ENCODE measurements at places on chromosomes 4 and X.

GRCh38 chr4:41746440-41747229 lies 1.9 kb downstream of the PHOX2B start:
- H3K27ac ChIP-seq: no peak overlapping the region
- H3K4me1 ChIP-seq: peaks cover 8% of the 10 kb centered on the region
- H3K27me3 ChIP-seq: peaks cover 64% of the 10 kb centered on the region

DNA sequence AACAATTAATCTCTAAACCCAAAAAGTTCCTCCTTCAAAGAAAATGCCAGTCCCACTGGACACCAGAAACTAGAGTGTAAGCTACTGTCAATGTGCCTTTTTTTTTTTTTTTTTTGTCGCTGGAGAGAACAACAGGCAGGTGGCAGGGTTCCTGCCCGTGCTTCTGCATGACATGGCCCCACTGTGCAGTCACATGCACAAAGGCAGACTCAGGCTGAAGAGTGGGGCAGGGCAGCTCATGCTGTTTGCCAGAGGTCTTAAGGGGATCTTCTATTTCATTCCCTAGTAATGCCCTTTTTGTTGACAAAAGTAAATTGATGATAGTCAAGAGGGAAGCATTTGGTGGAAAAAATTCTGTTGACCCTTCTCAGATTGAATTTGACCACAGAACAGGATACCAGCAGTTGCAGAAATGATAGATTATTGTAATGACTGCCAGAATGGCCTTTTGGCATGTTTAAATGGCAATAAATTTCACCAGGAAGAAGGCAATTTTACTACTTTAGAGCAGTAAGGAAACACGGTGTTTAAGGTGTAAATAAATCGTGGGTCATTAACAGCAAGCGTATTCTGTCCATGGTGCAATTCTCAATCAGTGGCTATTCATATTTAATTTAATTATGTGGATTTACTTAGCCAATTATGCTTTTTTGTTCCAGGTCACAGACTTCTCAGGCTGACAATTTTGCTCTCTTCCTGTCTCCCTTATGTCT lies 80.9 kb downstream of the NKX6-1 start:
- H3K27me3 ChIP-seq: peaks cover 4% of the 10 kb centered on the region
- no peak for DNase-seq

DNA sequence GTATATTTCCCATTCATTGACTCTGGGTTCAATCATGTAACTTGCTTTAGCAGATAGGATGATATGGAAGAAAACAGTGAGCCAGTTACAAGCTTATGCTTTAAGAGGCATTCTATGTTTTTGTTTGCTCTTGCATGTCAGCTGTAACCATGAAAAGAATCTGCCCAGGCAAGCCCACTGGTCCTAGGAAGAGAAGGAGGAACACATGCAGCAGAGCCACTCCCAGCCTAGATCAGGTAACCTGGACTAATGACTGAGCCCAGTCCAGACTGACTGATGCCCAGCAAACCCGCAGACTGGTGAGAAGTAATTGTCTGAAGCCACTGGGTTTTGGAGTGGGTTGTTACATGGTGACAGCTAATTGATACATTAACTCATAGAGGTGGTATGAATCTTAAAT lies 167.9 kb downstream of the COL4A6 start:
- no peak overlapping the region for H3K27ac ChIP-seq
- no peak for DNase-seq
- no peaks in the 10 kb centered on the region for H3K36me3 ChIP-seq
- H3K27me3 ChIP-seq: peaks cover 2% of the 10 kb centered on the region

- no peak overlapping the region for H3K4me3 ChIP-seq
- no peaks in the 10 kb centered on the region for H3K27me3 ChIP-seq
- no peak overlapping the region for H3K27ac ChIP-seq
- H3K4me1 ChIP-seq: no peaks in the 10 kb centered on the region
Observed at GRCh38 chrX:119186763-119187162, 49.3 kb upstream of the PGRMC1 start.

- no peak overlapping the region for H3K27ac ChIP-seq
- H3K27me3 ChIP-seq: no peaks in the 10 kb centered on the region
- no peak for DNase-seq
- H3K36me3 ChIP-seq: no peaks in the 10 kb centered on the region
Observed at GRCh38 chr4:160745126-160745525, 1418.7 kb downstream of the FSTL5 start.

DNA sequence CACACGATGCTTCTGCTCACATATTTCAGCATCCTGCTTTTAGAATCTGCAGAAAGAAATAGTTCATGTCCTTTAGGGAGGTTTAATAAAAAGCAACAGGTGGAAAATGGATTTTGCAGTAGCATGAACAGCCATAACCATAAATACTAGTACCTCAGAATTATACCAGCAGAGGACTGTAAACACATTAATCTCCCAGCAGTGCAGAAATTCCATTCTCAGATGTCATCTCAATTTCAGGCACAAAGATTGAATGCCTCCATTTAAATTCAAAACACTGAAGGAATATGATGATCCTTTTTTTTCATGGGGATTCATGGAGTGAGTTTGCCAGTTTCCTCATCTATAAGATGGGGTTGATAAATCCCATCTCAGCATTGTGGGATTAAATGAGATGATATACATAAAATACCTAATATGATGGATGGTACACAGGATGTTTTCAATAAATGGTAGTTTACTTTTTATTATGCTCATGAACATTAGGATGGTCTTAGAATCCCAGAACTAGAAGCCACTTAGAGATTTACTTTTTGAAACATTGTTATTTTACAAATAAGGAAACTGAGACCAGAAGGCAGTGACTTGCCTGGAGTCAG lies 566 bp upstream of the LIMCH1 start:
- H3K27me3 ChIP-seq: peaks cover 4% of the 10 kb centered on the region
- H3K36me3 ChIP-seq: no peaks in the 10 kb centered on the region
- H3K4me1 ChIP-seq: no peaks in the 10 kb centered on the region
- no peak overlapping the region for H3K4me3 ChIP-seq
- H3K27ac ChIP-seq: no peak overlapping the region

- DNase-seq: no peak
- H3K36me3 ChIP-seq: no peaks in the 10 kb centered on the region
- H3K4me1 ChIP-seq: no peaks in the 10 kb centered on the region
- no peak overlapping the region for H3K27ac ChIP-seq
Observed at GRCh38 chr4:140854168-140854567, 98.0 kb upstream of the TBC1D9 start.

- no peaks in the 10 kb centered on the region for H3K27me3 ChIP-seq
- H3K27ac ChIP-seq: no peak overlapping the region
- peaks cover 18% of the 10 kb centered on the region for H3K36me3 ChIP-seq
- H3K4me1 ChIP-seq: peaks cover 4% of the 10 kb centered on the region
Observed at GRCh38 chrX:49111791-49112190, 11.7 kb downstream of the GPKOW start.

DNA sequence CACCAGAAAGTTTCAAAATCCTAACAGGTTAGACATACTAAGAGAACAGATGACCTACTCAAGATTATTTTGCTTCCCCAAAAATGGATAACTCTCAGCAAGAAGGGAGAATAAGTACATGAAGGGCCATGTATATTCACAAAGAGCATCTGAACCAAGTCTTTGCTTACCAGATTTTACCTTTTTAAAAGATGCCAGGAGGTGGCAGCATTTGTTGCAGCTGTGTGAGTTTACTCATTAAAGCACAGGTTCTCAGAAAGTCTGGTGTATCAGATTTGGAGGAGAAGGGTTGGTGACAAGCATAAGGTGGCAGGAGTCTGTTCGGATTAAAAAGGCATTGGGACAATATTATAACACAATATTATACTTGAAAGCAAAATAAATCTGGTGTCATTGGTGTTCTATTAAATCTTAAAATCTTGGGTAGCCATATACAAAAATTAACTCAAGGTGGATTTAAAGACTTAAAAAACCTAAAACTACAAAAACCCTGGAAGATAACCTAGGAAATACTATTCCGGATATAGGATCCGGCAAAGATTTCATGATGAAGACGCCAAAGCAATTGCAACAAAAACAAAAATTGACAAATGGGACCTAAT lies 51.3 kb upstream of the NFKB1 start:
- no peaks in the 10 kb centered on the region for H3K36me3 ChIP-seq
- no peak overlapping the region for H3K27ac ChIP-seq
- DNase-seq: peak; percentile 76
- H3K4me1 ChIP-seq: peaks cover 18% of the 10 kb centered on the region
- H3K27me3 ChIP-seq: no peaks in the 10 kb centered on the region

DNA sequence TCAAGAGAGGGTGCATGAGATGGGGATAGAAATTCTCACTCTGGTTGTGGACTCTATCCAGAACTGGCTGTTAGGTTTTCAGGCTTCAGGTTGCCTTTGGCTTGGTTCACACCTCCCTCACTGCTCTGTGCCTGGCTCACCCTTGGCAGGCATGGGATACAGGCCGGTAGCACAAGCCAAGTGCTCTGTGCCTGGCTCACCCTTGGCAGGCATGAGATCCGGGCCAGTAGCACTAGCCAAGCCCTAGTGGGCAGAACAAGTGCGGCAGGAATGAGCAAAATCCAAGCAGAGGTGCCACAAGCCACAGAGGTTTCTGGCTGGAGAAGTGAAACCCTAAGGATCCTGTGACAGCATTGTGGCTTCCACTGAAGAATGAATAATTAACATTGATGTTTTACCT lies 1642.3 kb downstream of the C4orf33 start:
- H3K4me1 ChIP-seq: no peaks in the 10 kb centered on the region
- no peaks in the 10 kb centered on the region for H3K27me3 ChIP-seq
- DNase-seq: no peak
- no peaks in the 10 kb centered on the region for H3K36me3 ChIP-seq
- H3K27ac ChIP-seq: no peak overlapping the region
- H3K4me3 ChIP-seq: no peak overlapping the region

DNA sequence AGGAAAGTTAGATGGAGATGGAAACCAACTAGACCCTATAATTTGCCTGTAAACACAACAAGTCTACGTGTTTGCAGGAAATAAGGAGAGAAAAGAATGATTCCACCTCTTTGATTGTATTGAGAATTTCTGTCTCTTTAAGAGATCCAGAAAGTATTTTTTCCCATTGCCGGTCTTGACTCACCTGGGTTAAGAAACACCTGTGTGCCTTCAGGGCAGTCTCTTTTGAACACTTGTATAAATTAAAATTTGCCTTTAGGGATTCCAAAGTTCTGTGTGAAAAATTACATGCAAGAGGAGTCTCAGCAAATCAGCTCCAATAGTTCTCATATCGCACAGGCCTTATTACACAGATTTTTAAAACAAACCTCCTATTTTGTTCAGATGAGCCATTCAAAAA lies 46.0 kb upstream of the SMAD1 start:
- H3K27ac ChIP-seq: no peak overlapping the region
- H3K4me3 ChIP-seq: no peak overlapping the region
- peaks cover 14% of the 10 kb centered on the region for H3K27me3 ChIP-seq
- no peaks in the 10 kb centered on the region for H3K4me1 ChIP-seq
- H3K36me3 ChIP-seq: no peaks in the 10 kb centered on the region
- no peak for DNase-seq

DNA sequence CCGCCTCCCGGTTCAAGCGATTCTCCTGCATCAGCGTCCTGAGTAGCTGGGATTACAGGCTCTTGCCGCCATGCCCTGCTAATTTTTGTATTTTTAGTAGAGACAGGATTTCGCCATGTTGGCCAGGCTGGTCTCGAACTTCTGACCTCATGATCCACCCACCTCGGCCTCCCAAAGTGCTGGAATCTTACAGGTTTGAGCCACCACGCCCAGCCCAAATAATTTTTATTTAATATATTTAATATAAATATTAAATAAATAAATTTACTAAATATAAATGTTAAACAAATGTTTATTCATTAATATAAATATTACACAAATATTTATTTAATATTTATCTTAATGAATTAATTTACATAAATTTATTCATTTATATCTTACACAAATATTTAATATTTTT lies 120.2 kb downstream of the SHOX start:
- H3K27me3 ChIP-seq: no peaks in the 10 kb centered on the region
- H3K27ac ChIP-seq: no peak overlapping the region
- no peak for DNase-seq
- no peak overlapping the region for H3K4me3 ChIP-seq

GRCh38 chr4:5954056-5954760 lies 61.3 kb upstream of the CRMP1 start:
- H3K4me1 ChIP-seq: no peaks in the 10 kb centered on the region
- no peak for DNase-seq
- peaks cover 2% of the 10 kb centered on the region for H3K27me3 ChIP-seq
- no peaks in the 10 kb centered on the region for H3K36me3 ChIP-seq

DNA sequence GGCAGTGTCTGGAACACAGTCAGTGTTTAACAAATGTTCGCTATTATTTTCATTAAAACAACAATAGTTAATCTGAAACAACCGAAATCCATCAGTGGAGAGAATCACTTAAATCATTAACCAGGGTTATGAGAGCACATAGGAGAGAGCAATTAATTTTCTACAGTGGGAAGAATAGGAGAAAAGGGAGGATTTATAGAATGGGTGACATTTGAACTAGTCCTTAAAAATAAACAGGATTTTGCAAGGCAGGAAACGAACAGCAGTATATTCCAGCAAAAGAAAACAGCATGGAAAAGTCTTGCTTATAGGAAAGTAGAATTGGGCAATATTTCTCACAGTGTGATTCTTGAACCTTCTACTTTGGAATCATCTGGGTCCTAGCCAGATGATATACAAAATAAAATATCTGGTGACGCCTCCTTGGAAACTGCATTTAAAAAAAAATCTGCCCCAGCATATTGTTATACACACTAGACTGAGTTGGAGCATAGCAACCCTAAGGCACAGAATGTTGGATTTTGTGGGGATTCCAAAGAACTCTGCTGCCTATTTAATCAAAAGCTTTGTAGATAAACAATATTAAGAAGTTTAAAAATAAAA lies 56.1 kb downstream of the INTS12 start:
- H3K27me3 ChIP-seq: peaks cover 12% of the 10 kb centered on the region
- no peak for DNase-seq

DNA sequence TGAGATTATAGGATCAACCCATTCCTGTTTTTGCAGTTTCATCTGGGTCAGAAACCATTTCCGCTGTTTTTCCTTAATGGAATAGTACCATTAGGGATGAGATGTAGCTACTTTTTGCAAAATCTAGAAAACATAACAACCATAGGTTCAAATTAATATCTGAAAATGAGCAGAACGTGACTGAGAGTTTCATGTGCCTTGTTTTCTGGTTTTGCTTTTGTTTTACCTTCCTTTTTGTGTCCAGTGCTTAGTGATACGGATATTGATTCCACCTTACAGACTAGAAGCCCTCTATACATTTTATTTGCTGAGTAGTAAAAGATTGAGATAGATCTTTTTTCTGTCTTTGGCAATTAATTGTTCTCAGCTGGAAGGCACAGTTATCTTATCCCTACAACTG lies 46.5 kb downstream of the SNX25 start:
- H3K36me3 ChIP-seq: peaks cover 4% of the 10 kb centered on the region
- no peak overlapping the region for H3K27ac ChIP-seq
- H3K4me1 ChIP-seq: peaks cover 64% of the 10 kb centered on the region
- H3K4me3 ChIP-seq: no peak overlapping the region
- H3K27me3 ChIP-seq: no peaks in the 10 kb centered on the region
- DNase-seq: no peak

DNA sequence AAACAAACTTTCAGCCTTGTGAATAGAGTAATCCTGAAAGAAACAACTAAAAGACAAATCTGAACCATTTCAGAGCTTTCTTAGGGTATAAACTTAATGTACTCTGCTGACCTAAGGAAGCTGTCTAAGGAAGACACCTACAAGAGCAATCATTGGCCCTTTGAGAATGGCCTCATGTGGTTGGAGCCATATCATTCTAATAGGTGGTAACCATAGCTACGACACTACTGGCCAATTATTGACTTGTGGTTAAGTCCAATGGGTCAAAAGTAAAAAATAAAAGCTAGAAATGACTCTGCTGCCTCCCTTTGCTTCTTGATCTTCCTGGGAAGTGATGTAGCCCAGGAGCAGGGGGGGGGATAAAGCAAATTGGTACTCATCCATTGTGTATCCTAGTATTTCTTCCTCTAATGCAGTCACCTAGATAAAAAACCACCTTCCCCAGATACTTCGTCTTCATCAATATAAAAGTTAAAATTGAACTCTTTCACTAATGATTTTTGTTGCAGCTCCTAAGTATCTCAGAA lies 547.0 kb downstream of the ARAP2 start:
- no peaks in the 10 kb centered on the region for H3K36me3 ChIP-seq
- no peak overlapping the region for H3K4me3 ChIP-seq
- no peak for DNase-seq
- no peaks in the 10 kb centered on the region for H3K4me1 ChIP-seq

Measured in activated naive CD4-positive, alpha-beta T cell treated with anti-CD3 and anti-CD28 coated beads for 36 hours (primary cell).